Left ventricle myocardium superior (tissue), 1 donor: ENCODE measurements at places on chromosomes 3 and 15. TPM values are rescaled to one million over a fixed set of nuclear protein-coding genes. Genes with fewer than 3 reads are reported as not detected.

Gene CELF6
- total RNA-seq = 1.5 TPM

Gene CAMK2N2
- total RNA-seq = not detected

Gene CPLX3
- total RNA-seq = 4.1 TPM

Gene GOLGA8N
- total RNA-seq = 9.6 TPM

DNA sequence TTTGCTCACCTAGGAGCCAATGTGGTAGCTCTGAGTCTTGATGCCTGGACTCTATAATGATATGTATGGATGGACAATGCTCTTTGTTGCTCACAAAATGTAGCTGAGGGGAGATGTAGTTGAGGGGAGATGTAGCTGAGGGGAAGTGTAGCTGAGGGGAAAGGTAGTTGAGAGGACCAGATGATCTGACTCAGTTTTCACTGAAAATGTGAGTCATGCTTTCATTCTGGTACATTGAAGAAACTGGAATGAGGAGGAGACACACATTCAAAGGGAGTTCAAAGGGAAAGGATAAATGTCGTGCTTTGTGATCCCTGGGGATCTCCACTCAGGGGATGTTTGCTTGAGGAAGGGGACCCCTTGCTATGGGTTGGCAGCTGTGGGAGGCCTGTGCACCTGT, 302.9 kb upstream of the TRIM42 start:
- DNase-seq = no peak

DNA sequence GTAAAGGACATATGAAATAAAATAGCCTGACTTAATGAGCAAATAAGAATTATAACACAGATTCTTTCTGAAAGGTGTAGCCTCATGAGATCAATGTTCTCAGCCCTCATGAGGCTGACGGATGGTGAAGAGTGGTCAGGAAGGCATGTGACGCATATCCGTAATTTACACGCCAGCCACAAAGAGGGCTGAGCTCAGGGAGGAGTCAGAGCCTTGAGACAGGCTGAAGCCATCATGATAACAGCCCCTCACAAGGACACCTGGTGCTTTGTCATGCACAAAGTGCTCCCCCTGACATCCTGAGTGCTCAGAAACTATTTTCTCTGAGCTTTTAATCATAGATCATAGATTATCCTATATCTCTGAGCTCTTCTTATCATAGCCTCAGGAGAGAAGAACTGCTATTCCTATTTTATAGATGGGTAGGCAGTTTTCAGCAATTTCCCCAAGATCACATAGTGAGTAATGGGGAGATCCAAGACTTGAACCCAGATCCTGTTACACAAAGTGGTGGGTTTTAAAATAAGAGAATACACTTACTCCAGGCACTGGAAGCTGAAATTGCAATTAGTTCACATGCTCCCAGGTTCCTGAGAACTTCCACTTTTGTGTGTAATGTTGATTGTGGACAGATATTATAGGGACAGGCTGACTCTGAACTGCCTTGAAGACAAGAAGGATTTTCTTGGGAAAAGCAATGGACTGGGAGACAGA, 267.1 kb downstream of the RPLP1 start:
- no peak for DNase-seq

Gene ASB14
- total RNA-seq = 14.1 TPM

- no peak for DNase-seq
These were observed 514.5 kb downstream of the ROBO1 start for GRCh38 chr3:79253271-79253670.

Gene SLC28A2
- total RNA-seq = not detected

- no peak for DNase-seq
These were observed 249.1 kb downstream of the UACA start for GRCh38 chr15:70514251-70514650.

Gene CLSTN2
- total RNA-seq = 4.9 TPM

DNA sequence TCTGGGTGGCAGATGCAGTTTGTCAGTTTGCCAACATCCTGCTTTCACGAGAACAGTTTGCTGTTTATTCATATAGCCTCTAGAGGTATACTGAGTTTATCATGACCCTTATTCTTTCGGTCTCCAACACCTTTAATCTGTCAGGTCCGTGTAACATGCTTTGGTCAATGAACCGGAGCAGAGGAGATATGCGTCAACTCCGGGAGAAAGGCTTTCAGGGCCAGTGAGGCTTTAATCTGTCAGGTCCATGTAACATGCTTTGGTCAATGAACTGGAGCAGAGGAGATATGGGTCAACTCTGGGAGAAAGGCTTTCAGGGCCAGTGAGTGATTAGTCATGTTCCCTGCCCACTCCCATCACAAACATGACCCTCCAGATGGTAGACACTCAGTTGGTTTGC, 16.9 kb upstream of the GPD1L start:
- no peak for DNase-seq

GRCh38 chr3:69409011-69409410, 23.1 kb upstream of the FRMD4B start:
- no peak for DNase-seq

DNA sequence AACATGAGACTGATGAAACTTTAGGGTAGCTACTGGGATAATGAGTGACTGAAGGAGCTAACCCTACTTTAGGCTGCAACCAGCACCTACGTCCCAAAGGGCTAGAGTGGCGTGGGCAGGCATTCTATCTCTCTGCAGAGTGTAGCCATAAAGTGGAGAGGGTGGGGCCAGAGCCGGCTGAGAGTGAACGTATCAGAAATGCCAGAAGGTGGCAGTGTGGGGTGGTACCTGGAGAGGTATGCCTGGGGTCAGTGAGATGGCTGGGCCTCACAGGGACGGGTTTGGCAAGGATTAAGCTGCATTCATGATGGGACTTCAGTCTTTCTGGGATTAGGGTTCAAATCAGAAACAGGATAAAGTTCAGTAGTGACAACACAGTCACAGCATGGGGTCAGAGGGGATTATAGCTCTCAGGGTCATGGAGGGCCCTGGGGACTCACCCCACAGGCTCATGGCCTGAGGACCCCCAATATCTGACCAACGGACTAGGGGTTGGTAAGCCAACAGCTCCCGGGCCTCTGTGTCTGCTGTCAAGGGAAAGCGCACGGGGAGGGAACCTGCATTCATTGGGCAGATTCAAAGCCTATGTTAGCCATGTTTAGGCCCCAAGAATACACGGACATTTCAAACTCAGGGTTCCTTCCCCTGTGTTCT, 86.5 kb upstream of the FOXB1 start:
- DNase-seq = peak; percentile 26

Gene ARPP21
- total RNA-seq = not detected

GRCh38 chr3:44069276-44069675, 172.4 kb upstream of the TOPAZ1 start:
- no peak for DNase-seq

GRCh38 chr15:38559636-38560307, 4.8 kb downstream of the RASGRP1 start:
- no peak for DNase-seq

DNA sequence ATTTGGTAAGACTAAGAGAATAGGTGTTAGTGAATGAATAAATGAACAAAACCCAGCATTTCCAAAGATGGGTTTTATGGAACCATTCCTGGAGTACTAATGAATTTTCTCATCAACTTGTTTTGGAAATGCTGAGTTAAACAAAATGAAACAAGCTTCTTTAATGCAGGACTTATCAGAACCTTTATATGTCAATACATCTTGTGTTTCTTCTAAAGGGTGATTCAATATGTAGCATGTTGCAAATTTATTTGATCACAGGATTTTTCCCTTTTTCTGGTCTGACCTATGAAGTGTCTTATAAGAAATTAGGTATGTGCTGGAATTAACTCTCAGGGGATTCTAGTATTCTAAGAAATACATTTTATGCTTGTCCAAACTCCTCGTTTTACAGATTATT, 53.2 kb downstream of the EDEM1 start:
- no peak for DNase-seq

Gene HACL1
- total RNA-seq = 15.6 TPM

Gene ZPLD1
- not detected for total RNA-seq

GRCh38 chr15:68389936-68390817, 41.8 kb downstream of the ITGA11 start:
- DNase-seq = no peak

GRCh38 chr3:141379250-141379966, 11.1 kb downstream of the ZBTB38 start:
- no peak for DNase-seq

DNA sequence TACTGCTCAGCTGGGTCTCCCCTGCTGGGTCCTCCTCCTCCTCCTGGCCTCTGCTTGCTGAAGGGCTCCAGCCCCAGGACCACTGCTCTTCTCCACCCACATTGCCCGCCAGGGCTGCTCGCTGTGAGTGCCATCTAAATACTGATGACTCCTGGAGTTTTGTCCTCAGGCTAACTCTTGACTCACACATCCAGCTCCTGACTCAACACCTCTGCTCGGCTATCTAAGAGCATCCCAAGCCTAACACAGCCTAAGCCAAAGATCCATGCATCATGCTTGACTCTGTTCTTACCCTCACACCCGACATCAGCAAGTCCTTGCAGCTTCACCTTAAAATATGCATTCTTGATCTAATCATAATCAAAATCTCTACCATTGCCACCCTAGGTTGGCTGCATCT, 260.2 kb downstream of the KLF13 start:
- DNase-seq = no peak

Gene TMEM212
- total RNA-seq = not detected

GRCh38 chr3:52458031-52458760, 2.8 kb downstream of the NISCH start:
- DNase-seq = no peak

Gene GADL1
- not detected for total RNA-seq

Gene C2CD4B
- 1.7 TPM for total RNA-seq

Gene ADAMTS9
- total RNA-seq = 15.1 TPM

GRCh38 chr3:87309601-87310000, 33.2 kb upstream of the POU1F1 start:
- no peak for DNase-seq

GRCh38 chr15:29934251-29934650, 112.0 kb upstream of the TJP1 start:
- no peak for DNase-seq

DNA sequence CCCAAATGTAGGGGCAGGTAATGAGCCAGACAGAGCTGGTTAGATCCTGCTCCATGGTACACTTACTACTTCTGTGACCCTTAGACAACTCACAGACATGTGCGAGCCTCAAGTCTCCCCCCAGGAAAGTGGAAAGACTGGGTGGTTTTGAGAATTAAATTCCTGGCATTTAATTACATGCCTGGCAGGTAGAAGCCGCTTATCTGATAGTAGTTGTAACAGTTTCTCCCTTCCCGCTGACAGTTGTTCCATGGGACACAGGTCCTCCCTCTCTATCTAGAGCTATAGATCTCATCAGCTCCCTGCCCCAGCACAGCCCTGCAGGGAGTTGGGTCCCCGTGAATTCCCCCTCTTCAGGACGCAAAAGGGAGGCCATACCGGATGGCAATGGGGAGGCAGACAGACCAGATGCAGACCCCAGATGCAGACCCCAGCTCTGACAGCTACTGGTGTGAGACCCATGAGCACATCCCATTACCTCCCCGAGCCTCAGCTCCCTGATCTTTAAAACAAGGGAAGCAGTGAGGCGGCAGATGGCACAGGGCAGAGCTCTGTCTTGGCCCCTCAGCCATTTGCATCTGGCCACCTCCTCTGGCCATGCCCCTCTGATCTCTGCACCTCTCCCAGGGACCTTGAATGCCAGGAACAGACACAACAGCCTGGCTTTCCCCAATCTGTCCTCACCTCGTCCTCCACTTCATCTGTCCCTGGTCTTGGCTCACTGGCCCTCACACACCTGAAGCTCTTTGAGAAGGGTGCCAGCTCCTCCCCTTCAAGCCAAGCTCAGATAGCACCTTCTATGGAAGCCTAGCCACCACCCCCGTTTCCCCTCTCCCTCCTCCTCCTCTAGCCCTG, 34.1 kb upstream of the NR2C2 start:
- no peak for DNase-seq

DNA sequence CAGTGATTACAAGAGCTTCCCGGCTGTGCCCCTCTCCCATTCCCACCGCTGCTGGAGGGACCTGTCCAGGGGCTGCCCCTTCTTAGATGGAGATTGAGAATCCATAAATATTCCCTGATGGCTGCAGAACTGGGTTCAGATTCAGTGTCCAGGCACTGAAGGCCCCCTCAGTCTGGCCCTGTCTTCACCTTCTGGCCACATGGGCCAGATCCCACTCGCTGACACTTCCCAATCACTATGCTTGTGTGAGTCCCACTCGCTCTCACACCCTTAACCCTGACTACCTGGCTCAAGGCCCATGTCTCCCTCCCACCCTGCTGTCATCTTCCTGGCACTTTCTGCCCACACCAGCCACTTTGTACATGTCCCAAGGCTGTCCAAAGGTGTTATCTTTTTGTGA, 15.5 kb upstream of the MRPS22 start:
- DNase-seq = no peak

- DNase-seq = no peak
These were observed 13.6 kb upstream of the DENND6A start for GRCh38 chr3:57706462-57706861.

- peak; percentile 66 for DNase-seq
These were observed 1.5 kb upstream of the RBM15B start for GRCh38 chr3:51389423-51390183.

DNA sequence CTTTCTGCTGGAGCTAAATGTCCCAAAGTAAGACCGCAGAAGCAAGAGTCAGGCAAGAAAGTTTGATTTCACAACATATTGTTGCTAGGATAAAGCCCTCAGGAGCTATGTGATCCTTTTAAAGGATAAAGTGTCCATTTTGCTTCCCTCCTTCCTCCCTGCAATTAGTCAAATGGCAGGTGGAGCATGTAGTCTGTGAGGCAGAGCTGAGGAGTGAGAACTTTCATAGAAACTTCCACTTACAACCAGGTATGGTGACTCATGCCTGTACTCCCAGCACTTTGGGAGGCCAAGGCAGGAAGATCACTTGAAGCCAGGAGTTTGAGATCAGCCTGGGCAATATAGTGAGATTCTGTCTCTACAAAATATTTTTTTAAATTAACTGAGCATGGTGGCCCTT, 25.2 kb upstream of the RHCG start:
- DNase-seq = no peak

- DNase-seq = no peak
These were observed 445.2 kb downstream of the SQOR start for GRCh38 chr15:46080016-46080415.

Gene ZNF717
- total RNA-seq = 7.7 TPM

DNA sequence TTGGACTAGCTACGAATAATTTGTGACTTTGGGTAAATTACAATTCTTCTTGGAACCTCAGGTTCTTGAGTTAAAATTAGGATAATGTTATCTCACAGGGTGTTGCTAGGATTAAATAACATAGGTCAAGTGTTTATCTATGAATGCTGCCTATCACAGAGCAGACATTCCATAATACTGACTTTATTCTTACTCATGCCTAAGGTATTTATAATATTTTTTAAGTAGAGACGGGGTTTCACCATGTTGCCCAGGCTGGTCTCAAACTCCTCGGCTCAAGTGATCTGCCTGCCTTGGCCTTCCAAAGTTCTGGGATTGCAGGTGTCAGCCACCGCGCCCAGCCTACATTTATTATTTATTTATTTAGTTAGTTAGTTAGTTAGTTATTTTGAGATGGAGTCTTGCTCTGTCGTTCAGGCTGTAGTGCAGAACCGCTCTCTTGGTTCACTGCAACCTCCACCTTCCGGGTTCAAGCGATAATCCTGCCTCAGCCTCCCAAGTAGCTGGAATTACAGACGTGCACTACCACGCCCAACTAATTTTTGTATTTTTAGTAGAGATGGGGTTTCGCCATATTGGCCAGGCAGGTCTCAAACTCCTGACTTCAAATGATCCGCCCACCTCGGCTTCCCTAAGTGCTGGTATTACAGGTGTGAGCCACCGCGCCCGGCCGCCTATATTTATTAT, 741 bp upstream of the ZNF106 start:
- DNase-seq = no peak

GRCh38 chr3:111813979-111814378, 45.1 kb upstream of the PHLDB2 start:
- no peak for DNase-seq

Gene FANCD2OS
- not detected for total RNA-seq

GRCh38 chr3:14857506-14857905, 38.7 kb downstream of the FGD5 start:
- no peak for DNase-seq

Gene MB21D2
- total RNA-seq = 1.8 TPM
